ENCODE measurements at places on chromosomes 11 and 22.

DNA sequence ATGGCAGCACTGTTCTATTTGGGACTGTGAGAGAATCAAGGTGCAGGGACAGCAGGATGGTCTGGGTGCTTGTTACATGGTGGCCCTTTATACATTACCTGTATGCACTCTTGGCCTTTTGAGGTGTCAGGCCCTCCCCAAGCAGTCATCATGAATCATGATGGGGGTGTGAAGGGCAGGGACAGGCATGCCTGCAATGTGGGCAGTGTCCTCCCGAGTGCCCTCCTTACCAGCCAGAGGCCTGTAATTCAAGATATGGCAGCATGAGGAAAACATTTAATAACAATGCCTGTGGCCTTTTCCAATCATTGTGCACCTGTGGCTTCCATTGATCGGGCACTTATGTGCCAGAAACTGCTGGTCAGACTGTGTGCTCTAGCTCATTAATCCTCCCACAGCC is 25.5 kb upstream of the CYP2D6 start:
- DNase-seq, result no peak

GRCh38 chr11:46445920-46446771 is 54.6 kb upstream of the CHRM4 start:
- peak; percentile 37 for DNase-seq

- DNase-seq, result no peak
Measured at GRCh38 chr11:3920148-3920852, 64.8 kb downstream of the STIM1 start.

GRCh38 chr22:37732699-37733607 is 36.1 kb downstream of the TRIOBP start:
- no peak for DNase-seq

DNA sequence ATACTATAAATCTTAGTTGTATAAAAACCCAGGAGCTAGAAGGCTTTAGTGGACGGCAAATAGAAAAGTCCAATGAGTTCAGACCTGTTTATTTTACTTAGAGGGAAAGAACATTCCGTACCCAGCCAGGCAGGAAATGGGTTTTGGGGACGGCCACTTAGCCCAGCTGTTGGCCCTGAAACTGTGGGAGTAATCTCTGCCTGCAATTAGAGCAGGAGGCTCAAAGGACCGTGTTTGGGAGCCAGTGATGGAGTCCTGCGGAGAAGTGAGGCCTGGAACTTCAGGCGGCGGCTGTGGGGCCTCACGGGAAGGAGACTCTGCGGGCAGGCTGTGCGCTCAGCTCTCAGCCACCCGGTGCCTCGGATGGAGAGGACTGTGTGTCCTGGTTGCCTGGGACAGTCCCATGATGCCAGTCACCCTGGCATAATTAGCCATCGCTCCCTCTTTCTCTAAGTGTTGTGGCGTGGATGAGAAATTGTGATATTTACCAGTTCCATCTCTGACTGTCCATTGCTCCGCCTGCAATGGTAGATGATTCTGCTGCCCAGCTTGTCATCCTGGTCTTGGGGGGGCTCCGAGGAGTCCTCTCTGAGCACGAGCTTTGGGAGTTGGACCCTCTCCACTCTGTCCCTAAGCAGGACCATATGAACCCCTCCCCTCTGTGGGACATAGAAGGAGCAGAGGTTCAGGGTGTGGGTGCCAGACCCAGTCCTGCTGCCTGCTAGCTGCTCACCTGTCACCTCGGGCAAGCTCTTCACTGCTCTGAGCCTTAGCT is 530.3 kb downstream of the TBC1D22A start:
- no peak for DNase-seq

DNA sequence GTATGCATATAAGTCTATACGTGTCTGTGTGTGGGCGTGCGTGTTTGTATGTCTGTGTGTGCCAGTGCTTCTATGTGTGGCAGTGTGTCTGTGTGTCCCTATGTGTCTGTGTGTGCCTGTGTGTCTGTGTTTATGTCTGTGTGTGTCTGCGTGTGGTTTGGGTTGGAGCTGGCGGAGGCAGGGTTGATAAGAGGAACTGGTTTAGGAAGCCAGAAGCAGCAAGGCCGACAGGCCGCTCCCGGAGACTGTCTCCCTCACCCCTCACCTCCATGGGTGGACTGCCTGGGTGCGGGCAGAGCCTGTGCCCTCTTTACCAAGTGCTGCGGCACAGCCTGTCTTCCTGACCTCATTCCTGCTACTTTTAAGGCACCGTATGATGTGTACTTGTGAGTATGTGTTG is 327.1 kb upstream of the B3GAT1 start:
- no peak for DNase-seq

DNA sequence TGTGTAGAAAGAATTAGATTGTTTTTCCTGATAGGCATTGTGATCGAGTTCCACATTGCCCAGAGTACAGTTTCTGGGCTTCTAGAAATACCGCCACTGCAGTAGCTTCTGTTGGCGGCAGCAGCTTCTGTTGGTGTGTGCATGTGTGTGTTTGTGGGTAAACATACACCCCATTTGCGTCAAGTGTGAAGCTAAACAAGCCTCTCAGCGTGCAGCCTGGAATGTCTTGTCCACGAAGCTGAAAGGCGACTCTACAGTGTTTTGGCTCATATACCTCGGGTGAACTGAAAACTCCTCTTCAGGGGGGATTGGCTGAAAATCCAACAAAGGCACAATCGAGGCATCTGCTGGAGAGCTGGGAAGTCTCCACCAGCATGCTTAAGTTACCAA is 112.0 kb upstream of the E2F8 start:
- DNase-seq, result no peak

DNA sequence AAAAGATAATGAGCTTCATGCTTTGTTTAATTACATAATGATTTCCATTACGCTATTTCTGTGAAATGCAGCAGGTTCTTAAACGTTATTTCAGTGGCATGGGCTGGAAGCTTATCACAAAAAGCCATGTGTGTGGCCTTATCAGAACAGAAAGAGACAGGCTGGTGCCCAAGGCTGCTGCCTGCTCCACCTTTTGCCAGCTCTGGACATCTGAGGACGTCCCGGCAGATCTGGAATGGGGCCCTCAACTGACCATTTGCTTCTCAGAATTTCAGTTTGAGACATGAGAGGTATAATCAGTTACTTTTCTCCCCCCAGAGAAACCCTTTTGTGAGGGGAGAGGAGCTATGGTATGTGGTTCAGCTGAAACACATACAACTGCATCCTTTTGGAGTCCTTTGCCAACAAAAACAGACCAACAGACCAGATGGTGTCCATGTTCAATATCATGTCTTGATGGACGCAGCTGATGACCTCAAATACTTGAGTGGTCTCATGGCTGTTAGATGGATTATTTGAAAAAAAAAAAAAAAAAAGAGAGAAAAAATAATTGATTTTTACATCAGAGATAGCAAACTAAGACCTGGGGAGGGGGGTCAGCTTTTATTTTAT is 8.6 kb downstream of the CDPF1 start:
- no peak for DNase-seq

DNA sequence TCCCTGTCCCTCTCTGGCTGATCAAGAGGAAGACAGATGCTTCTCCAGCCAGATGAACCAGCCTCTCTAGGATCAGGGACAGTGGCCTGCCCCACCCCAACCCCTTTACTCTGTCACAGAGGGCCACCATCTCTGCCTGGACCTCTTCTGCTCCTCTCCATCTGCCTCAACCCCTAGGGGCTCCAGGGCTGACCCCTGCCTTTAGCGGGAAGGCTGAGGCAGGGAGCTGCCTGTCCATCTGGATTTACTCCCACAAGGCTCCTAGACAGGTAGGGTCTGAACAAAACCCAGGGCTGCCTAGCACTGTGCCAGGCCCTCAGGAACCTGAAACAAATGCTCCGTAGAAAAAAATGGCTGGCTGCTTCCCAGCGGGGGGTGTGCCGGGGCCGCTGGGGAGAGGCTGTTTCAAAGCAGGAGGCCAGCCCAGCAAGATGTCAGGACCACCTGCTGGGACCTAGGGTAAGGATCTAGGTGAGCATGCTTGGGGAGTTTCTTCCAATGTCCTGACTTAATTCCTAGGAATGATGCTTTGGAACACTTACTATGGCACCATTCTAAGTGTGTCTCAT is 3.2 kb downstream of the CHST1 start:
- DNase-seq, result no peak

GRCh38 chr11:120511820-120512738 is 531 bp downstream of the GRIK4 start:
- no peak for DNase-seq
